IPS DF 19.7 (cell line): ENCODE measurements at places on chromosomes 3 and 15.

DNA sequence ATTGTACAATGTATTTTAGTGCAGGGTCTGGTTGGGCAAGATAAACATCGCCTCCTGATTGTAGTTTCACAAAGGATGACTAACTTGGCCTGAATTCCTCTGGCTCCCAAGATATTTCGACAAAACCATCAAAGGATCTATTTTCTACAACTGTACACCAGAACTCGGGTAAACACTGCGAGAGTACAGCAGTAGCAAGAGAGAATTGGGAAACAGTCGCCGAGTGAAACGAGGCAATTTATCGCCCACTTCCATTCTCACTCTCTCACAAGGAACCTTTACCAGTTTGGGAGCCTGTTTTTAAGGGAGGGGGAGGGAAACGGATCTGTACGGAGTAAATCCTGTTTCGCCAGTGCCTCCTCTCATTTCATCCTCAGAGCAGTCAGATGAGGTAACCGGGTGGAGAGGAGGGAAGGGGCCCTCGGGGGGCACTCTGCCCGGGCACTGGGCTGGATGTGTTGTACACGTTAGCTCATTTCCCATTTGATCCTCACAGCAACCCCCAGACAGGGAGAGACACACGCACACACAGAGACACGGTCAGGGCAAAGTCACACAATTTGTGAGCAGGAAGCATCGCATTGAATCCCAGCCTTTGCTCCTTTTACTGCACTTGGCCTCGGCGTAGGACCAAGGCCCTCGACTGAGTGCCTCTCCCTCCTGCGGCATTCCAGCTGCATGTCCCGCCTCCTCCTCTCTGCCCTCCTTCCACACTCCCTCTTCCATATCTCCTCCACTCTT, 120.1 kb downstream of the LIPC start:
- no peak for DNase-seq

GRCh38 chr15:67080118-67080899, 14.9 kb downstream of the SMAD3 start:
- DNase-seq = no peak

- DNase-seq = no peak
Observed at GRCh38 chr3:125005676-125006075, 50.1 kb downstream of the HEG1 start.

GRCh38 chr3:23431764-23432163, 228.6 kb downstream of the UBE2E2 start:
- DNase-seq = no peak

DNA sequence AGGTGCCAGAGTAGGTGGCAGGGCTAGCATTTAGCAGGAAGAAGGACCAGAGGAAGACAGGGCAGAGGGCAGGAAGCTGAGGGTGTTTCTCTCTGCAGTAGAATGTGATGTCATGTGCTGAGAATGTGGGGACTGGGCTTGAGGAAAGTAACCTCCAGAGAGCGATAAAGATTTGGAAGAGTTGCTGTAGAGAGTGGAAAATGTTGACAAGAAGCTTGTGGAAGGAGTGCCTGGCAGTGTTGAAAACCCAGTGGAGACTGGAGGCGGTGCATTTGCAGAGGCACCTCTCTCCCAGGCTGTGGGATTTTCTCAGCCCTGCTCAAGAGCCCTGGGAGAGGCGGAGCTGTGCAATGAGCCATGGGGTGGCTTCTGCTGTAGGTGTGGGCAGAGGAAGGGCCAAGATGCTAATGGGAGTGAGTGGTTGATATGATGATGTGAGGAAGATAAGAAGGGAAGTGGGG, 54.8 kb downstream of the MESD start:
- peak; percentile 12 for DNase-seq

DNA sequence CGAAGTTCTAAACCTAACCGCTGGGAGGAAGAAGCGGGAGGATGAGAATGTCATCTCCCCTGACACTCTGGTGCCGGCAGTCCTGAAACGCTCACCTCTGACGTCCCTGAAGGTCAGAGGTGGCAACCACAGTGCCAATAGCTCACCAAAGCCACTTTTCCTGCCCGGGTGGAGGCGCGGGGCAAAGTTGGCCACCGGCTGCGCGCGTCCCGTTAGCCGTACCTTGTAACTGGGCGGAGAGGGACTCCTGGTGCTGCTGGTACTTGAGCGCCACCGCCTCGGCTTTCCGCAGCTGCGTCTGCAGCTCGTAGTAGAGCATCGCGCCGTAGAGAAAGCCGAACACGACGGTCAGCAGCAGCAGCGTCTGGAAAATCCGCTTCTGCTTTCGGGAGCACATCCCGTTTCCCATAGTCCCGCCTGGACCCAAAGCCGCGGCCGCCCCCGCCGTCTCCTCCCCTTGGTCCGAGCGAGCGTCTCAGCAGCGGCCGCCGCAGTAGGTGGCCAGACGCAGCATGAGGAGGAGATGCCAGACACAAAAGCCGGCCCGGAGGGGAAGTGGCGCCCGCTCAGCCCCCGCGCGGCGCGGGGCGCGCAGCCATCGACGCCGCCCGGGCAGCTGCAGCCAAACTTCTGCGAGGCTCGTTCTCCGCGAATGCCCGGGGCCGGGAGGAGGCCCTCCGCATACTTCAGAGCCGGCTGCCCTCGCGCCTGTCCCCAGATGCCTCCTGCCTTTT, 680 bp downstream of the GOLIM4 start:
- no peak for DNase-seq

DNA sequence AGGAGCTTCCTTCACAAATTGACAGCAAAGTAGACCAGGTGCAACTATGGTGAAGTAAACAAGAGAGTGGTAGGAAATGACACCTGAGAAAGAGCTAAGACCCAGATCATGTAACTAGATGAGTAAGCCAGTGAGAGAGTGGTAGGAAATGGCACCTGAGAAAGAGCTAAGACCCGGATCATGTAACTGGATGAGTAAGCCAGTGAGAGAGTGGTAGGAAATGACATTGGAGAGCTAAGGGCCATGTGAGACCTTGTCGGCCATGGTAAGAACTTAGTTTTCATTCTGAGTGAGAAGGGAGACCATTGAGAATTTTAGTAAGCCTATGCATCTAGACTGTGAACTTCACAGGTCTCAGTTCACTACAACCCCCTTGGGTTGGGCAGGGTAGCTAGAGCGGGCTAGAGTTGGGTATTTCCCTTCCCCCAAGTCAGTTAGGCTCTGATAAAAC, 5.4 kb upstream of the SENP7 start:
- DNase-seq = no peak

GRCh38 chr3:134769287-134769868, 25.7 kb upstream of the EPHB1 start:
- DNase-seq = no peak

DNA sequence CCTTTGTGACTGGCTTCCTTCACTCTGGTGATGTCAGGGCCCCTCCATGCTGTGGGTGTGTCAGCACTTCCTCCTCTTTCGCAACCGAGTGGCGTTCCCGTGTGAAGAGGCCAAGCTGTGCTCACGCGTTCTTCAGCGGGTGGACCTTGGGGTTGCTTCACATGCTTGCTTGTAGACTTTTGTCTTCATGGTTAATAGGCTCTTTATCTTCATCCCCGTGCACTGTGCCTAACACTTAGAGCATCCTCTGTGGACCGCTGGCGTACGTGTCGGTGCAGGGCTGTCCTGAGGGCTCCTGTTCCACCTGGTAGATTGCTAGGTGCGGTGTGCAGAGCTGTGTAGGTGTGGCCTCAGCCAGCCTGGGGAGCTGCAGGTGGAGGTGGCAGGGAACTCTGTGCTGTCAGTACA, 182.3 kb downstream of the OR4M2 start:
- no peak for DNase-seq

DNA sequence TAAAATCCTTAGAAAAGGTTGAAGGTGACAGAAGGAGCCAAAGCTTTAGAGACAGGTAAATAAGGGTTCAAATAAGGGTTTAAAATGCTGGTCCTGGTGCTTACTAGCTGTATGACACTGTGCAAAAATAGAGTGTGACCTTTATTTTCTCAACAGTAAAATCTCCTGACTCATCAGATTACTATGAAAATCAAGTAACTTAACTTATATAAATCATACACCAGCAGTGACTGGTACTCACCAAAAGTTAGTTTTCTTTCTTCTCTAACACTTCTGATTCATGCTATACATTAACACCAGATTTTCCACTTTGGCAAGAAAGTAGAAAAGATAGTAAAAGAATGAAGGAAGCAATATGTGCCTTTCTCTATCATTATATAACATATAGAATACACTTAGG, 205.9 kb upstream of the GBE1 start:
- DNase-seq = no peak

DNA sequence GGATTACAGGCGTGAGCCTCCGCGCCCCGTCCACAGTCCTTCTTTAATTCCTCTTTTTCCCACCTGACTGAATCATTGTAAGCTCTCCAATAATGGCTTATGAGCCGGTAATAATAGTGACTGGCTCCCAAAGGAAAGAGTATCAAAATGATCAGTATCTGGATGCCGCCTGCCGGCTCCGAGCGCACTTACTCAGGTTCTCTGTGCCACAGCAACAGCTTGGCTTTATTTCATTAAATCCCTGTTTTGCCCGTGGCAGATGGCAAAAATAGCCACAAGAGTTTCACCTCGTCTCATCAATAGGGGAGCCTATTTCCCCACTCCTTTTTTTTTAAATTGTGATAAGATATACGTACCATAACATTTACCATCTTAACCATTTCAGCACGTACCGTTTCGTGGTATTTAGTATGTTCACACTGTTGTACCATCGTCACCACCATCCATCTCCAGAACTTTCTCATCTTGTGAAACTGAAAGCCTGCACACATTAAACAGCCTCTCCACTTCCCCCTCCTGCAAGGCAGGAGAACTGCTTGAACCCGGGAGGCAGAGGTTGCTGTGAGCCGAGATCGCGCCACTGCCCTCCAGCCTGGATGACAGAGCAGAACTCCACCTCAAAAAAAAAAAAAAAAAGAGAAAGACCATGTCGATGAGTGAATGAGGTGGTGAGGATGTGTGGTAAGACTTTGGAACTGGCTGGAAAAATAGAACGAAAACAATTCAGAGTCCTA, 80.7 kb upstream of the DLG1 start:
- DNase-seq = no peak

- DNase-seq = no peak
Observed at GRCh38 chr3:183824761-183825455, 469 bp downstream of the MAP6D1 start.

- no peak for DNase-seq
Observed at GRCh38 chr15:45641374-45641781, 6.5 kb downstream of the SQOR start.

DNA sequence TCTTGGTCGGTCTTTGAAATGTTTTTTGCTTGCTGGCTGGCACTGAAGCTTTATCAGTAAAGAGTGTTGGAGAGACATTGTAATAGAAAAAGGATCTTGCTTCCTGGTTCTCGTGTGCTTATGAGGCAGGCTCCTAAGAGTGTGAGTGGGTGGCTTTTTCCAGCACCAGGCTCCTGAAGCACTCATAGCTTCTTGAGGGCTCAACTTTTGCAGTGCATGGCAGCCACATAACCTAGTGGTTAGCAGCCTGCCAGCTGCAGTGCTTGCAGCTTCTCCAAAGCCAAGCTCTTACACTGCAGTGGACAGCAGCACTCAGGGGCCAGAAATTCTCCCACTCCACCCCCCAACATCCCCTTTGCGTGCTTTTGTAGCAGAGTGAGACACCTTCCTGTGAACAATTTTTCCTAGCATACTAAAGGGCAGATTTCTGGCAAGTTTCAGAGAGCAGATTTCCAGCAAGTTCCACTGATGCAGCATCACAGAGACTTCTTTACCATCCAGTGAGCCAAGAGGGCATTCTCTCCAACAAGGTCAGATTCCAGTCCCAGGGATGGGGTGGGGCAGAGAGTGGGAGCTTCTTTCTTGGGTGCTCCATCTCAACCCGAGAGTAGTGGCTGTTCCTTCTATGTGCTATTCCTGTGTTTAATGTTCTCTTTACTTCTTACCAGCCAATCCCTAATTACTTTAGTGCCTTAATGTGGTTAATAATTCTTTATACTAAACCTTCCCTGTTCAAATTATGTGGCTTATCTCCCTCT, 15.8 kb upstream of the ARHGEF26 start:
- no peak for DNase-seq

DNA sequence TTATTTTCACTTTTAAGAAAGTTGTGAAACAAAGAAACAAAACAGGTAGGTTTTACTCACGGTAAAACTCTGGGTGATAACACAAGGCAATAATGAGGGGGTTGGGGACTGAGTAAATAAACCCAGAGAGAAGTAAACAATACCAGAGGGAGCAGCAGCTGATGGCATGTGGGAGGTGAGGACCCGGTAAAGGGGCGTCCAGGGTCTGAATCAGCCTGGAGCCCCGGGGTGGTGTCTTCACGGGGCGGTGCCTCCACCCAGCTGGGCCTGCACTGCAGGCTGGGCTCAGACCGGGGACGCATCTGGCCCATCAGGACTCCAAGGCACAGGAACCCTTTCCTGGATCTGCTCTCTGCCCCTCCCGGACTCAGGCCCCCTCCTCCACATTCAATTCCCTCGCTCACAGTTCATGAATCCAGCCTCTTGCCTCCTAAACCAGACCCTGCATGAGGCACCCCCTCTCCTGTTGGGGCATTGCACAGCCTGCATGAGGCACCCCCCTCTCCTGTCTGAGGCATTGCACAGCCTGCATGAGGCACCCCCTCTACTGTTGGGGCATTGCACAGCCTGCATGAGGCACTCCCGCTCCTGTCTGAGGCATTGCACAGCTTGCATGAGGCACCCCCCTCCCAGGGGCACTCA, 73.9 kb upstream of the MFGE8 start:
- no peak for DNase-seq
